ENCODE measurements at places on chromosomes 12 and 14. TPM values are rescaled to one million over a fixed set of nuclear protein-coding genes. Genes with fewer than 3 reads are reported as not detected.

Gene SRRM4
- not detected for total RNA-seq

Gene WNT5B
- total RNA-seq = not detected

Gene KRT2
- not detected for total RNA-seq

Gene TUNAR
- not detected for total RNA-seq

Gene VCPKMT
- total RNA-seq = 16.5 TPM

Gene RNF41
- total RNA-seq = 42.3 TPM

Measured in CD8-positive, alpha-beta memory T cell (primary cell).